ENCODE measurements at places on chromosomes 5 and 9.

DNA sequence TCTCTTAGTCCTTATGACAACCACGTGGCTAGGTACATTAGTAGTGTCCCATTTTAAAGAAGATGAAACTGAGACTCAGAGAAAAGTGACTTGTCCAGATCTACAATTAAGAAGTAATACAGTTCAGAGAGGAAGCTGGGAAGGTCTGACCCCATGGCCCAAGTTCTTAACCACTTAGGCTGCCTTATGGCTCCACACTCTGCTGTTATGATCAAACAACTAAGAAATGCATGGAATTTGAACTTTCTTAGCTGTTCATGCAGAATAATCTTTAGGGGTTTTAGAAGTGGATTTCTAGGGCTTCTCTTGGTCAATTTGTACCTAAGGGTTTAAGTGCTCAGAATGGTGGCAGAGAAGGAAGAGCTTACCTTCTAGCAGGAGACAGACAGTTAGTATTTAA, 128.0 kb upstream of the MSX2 start:
- no peak for DNase-seq

DNA sequence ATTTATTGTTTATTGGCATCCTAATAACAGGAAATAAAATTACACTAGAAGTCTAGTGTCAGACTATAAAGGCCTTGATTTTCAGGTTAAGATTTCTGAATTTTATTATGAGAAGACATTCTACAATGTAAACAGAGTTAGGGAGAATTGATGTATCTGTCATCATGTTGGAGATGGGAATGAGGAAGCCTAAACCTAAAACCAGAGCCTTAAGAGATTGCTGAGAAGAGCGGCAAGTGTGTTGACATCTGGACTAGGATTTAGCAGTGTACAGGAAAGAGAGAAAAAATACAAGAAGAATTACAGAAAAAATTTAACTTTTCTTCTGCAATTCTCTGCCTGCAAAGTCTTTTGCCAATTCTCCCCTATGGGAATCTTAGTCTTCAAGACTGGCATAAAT, 525.5 kb downstream of the NR2F1-AS1 start:
- DNase-seq = no peak

GRCh38 chr9:13606586-13606985, 327.1 kb upstream of the MPDZ start:
- DNase-seq = no peak

GRCh38 chr9:3513265-3513818, 12.5 kb downstream of the RFX3 start:
- DNase-seq = no peak

- no peak for DNase-seq
These were observed 89.2 kb downstream of the ACER2 start for GRCh38 chr9:19498015-19498414.

DNA sequence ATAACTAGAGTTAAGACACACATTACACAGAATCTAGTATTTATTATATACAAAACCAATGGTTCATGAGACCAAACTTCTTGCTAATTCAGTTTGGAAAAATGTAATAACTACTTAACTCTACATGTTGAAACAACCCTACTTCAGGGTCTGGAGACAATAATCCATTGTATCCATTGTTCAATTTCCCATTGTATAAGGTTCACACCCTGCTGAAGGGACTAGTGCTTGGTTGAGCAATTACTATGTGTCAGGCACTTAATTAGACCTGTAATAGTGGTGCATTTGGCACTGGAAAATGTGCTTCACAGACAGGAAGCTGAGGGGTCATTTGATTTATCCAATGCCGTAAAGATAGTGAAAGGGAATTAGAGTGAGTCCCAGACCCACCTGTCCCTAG, 114.3 kb upstream of the PAPPA start:
- no peak for DNase-seq

- DNase-seq = no peak
These were observed 104.3 kb downstream of the GNAQ start for GRCh38 chr9:77927265-77927664.

DNA sequence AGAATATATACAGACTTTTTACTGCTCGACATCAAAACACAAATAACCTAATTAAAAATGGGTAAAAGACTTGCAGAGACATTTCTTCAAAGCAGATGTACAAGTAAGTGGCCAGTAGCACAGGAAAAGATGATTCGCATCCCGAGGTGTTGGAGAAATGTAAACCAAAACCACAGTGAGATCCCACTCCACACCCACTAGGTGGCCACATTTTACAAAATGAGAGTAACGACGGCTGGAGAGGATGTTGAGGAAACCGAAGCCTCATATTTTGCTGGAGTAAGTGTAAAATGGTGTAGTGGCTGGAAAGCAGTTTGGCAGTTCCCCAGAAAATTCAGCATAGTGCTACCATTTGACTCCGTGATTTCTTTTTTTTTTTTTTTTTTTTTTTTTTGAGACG, 21.3 kb upstream of the GBGT1 start:
- no peak for DNase-seq

GRCh38 chr5:124583469-124584350, 162.7 kb downstream of the ZNF608 start:
- DNase-seq = no peak

DNA sequence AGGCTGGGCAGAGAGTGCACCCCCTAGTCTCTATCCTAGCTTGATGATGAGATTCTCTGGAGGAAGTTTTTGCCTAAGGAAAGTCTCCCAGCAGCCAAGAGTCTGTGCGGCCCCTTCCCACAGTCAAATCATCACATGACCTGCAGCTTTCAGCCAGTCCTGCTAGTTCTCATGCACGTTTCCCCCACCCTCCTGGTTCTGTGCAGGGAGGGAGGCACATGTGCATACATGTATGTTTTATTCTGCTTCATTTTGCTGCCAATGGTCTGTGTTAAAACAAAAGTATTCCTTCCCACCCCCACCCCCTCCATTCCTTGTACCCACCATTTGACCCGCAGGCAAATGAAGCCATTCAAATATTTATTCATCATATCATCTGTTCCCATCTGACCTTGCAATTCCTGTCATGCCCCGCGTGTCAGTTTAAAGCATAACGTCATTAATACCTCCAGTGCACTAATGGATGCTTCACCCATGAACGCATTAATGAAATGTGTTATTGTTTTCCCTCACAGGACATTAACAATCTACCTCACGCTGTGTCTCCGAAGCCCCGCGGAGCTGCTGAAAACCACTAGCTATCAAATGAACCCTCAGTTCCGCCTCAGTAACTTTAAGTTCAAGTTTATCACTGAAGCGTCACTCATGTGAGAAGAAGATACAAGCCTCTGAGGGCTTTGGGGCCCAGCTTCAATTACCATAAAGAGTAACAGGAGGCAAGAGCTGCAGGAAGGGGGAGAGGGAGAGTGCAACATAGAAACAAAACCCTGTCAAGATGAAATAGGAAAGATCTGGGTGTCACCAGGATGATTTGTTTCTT, 139.6 kb downstream of the RASEF start:
- no peak for DNase-seq

- DNase-seq = no peak
These were observed 182.9 kb upstream of the TNC start for GRCh38 chr9:115300874-115301273.

- DNase-seq = no peak
These were observed 174.2 kb upstream of the IER5L start for GRCh38 chr9:129352146-129352865.

DNA sequence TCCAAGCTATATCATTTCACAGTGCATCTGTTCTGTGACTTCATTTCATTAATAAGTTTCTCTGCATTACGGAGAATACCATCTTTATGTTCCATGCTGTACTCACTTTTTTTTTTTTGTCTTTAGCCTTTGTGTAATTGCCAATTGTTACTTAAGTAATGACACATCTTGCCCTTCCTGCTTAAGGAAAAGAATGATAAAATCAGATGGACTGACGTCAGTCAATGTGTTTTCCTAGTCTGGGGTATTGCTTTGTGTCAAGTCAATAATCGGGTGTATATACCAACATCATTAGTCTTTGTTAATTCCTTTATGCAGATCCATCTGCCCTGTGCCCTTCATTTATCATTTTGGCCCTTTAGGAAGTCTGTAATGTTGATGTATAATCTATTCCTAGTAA, 133.5 kb downstream of the CD180 start:
- no peak for DNase-seq

- no peak for DNase-seq
These were observed 93.9 kb downstream of the GHR start for GRCh38 chr5:42517164-42517563.

GRCh38 chr9:130498298-130498917, 53.6 kb downstream of the ASS1 start:
- no peak for DNase-seq

DNA sequence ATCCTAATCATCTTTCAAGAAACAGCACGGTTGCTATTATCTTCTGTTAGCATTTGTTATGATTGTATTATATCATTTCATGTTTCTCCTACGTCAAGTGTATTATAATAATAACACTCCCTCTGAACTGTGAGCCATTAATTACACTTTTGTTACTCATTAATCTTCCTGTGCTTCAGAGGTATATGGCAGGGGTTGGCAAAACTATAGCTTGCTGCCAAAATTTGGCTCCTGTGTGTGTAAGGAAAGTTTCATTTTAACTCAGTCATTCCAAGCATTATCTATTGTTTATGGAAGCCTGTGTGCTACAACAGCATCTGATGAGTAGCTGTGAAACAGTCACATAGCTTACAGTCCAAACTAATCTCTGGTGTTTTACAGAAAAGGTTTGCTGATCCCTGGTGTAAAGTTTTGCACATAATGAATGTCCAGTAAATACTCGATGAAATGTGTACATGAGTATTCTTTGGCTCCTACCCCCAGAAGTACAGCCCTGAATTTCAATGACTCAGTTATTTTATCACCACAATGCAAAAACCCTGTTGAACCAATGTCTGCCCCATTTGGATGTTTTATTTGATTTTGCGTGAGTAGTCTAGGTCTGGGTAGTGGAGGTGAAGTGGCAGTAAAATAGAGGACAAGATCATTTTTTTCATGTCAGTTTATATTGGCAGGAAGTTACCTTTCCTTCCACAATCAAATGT, 648.2 kb downstream of the MAT2B start:
- no peak for DNase-seq
